ENCODE measurements at places on chromosomes 1 and 21.

DNA sequence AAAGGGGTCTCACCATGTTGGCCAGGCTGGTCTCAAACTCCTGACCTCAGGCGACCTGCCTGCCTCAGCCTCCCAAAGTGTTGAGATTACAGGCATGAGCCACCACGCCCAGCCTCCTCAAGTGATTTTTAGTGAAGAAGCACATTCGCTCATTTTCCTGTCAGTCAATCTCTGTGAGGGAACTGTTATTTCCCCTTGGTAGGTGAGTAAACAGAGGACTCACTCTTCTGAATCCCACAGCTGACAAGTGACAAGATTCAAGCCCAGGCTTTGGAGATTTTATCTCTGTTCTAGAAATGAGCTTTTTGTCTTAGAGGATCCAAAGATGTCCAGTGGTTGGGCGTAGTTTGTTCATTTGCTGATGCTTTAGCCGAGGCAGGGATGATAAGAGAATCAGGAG, 43.9 kb upstream of the TACSTD2 start:
- DNase-seq = no peak

- DNase-seq = no peak
These were observed 79.2 kb downstream of the MAN1C1 start for GRCh38 chr1:25695771-25696311.

- no peak for DNase-seq
These were observed 2.4 kb downstream of the C2CD4D start for GRCh38 chr1:151837197-151837596.

GRCh38 chr1:221263831-221264767, 384.9 kb downstream of the HLX start:
- no peak for DNase-seq

- DNase-seq = no peak
These were observed 1355.8 kb upstream of the PRMT6 start for GRCh38 chr1:105700723-105701122.

GRCh38 chr1:14745789-14746188, 147.3 kb downstream of the KAZN start:
- no peak for DNase-seq

DNA sequence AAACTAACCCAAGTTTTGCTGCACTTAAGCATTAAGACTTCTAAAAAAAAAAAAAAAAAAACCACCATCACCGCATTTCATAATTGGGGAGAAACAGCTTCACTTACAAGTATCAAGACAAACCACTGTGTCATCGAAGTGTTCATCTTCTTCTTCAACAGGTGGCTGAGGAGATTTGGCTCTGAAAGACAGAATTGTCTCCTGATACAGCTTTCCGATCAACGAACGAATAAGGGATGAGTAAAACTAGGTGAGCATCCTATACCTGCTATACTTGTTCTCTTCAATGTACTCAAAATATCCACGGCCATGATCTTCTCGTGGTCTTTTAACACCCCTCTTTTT, 2.0 kb downstream of the HNRNPU start:
- no peak for DNase-seq

DNA sequence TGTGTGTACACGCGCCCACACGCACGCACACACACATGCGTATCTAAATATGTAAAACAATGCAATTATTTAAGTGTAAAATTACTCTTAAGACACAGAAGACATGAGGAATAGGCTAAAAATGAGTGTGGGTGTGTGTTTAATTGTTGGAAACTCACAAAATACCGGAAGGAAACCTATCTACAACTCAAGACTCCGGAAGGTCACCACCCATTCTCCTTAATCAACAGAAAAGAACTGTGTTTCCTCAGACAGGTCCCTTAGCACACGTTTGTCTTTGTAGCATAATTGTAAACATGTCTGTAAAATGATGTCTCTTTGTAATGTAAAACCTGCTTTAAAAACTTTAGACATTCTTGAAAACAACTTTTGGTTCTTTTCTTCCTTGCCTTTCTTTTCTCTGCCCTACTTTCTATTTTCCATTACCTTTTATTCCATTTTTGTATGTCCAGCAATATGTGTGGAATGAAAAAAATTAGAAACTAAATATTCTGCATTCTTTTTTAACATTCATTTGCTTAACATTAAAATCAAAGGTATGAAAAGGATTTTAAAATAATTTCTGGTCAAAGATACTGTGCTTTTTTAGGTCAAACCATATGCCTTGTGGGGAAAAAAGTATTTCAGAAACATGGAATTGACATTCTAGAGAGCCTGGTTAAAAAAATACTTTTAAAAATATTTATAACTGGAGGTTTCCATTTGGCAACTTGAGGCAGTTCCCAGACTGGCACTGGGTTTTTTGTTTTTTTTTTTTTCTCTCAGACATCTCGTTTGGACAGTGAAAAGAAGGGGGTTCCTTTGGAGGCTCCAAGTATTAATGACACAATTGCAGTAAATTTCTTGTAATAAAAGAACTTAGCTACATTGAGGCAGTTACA, 46.2 kb downstream of the ATP5PF start:
- no peak for DNase-seq

DNA sequence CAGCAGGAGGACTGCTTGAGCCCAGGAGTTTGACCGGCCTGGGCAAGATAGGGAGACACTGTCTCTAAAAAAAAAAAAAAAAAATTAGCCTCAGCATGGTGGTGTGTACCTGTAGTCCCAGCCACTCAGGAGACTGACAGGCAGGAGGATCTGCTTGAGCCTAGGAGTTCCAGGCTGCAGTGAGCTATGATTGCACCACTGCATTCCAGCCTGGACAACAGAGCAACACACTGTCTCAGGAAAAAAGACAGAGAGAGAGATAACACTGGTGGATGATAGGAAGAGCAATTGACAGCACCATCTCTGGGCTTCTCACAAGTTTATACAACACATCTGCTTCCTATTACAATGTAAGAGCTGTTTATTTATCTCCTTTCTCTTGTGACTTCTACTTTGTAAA, 2.4 kb upstream of the RNU11 start:
- DNase-seq = no peak

DNA sequence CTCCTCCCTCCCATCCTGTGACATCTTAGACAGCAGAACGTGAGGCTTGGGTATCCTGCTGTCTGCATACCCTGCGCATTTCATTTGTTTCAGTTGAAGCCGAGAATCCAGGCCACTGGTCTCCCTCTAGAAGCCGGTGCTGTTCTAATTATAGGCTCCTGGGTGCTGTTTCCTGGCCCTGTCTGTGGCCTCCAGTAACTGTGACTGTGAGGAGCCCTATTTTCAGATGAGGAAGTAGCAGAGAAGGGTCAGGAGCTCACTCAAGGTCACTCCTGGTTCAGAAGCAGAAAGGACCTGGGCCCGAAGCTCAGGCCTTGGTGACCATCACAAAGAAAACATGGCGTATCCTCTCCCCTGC, 24.0 kb downstream of the COQ8A start:
- no peak for DNase-seq

DNA sequence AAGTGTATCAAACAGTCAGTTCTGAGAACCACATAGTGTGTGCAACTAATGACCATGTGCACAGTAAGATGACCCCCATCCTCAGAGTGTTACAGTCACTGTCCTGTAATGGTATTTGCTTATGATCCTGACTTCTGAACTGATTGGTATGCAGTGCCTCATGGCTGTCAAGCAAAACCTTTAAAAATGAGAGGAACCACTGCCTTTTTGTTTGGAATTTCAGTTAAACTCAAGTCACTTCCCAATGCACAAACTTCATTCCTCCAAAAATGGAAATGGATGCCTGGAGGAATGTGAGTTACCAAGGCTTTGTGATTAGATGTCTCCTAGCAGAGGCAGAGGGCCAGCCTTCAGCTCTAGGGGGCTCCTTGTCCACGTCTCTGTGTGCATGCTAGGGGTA, 10.5 kb downstream of the C1orf198 start:
- no peak for DNase-seq

GRCh38 chr1:115955228-115955627, 21.1 kb upstream of the SLC22A15 start:
- DNase-seq = no peak

Measured in NCI-H1417 treated with DMSO at 0.1 percent for 48 hours (cell line).